HCT116 (cell line): ENCODE measurements at places on chromosomes 11 and 22. TPM values are rescaled to one million over a fixed set of nuclear protein-coding genes. Genes with fewer than 3 reads are reported as not detected.

The CFL1 gene
- total RNA-seq, result 1,270 TPM

The MMP12 gene
- not detected for total RNA-seq

The KCNK4 gene
- total RNA-seq, result not detected

The SCYL1 gene
- 104 TPM for total RNA-seq

The SLC15A3 gene
- not detected for total RNA-seq

The GLYAT gene
- not detected for total RNA-seq
